ENCODE measurements at places on chromosomes 7 and 10. TPM values are rescaled to one million over a fixed set of nuclear protein-coding genes. Genes with fewer than 3 reads are reported as not detected.
A peak's percentile ranks its signal among the peaks of the same experiment; 100 is the strongest.

The KLF14 gene
- total RNA-seq = 0.05 TPM

The MALRD1 gene
- 2.5 TPM for total RNA-seq

The ARHGAP12 gene
- total RNA-seq = 20.7 TPM

The TACC2 gene
- total RNA-seq = 4.6 TPM

The ENKUR gene
- total RNA-seq = 0.05 TPM

The LZTS2 gene
- 9.8 TPM for total RNA-seq

The RELN gene
- total RNA-seq = 0.28 TPM

The CYP2E1 gene
- total RNA-seq = 3.4 TPM

The CALML3 gene
- total RNA-seq = 144 TPM

DNA sequence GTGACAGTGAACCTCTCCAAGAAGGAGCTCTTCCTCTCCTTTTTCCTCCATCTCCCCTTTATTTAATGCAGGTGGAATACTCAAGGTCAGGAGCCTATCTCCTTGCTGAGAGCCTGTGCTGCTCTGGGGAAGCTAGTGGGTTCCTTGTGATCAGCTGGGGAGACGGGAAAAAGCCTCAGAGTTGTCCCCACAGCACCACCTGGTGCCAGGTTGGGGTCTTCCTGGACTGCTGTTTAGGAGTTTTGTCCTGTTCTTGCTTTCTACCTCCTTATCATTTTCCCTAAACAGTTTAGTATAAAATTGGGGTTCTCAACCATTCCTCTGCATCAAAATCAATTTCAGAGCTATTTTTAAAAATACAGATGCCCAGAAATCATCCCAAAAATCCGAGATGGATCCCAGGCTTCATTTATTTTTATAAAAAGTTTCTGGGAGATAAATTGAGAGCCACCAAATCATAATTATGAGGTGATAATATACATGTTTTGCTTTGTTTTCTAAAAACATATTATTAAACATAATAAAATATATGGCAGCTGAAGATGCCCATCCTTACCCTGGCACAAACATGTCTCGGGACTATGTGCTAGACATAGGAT is 44.3 kb downstream of the MACC1 start:
- peak; percentile 38 for DNase-seq

- DNase-seq = no peak
These were observed 6.2 kb downstream of the RHBDD2 start for GRCh38 chr7:75885036-75885435.

DNA sequence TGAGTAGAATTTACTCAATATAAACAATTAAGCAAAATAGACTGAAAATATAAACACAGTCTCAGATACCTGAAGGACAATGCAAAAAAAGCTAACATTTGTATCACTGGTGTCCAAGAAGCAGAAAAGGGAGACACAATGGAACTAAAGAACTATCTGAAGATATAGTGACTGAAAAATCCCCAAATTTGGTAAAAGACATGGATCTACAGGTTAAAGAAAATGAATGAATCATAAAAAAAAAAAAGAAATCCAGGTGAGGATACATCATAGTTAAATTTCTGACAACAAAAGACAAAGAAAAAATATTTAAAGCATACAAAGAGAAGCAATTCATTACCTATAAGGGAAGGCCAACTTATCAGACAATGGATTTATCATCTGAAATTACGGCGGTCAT is 114.7 kb upstream of the PPP1R3A start:
- no peak for DNase-seq

- DNase-seq = no peak
These were observed 14.2 kb upstream of the HPS1 start for GRCh38 chr10:98460837-98461499.

DNA sequence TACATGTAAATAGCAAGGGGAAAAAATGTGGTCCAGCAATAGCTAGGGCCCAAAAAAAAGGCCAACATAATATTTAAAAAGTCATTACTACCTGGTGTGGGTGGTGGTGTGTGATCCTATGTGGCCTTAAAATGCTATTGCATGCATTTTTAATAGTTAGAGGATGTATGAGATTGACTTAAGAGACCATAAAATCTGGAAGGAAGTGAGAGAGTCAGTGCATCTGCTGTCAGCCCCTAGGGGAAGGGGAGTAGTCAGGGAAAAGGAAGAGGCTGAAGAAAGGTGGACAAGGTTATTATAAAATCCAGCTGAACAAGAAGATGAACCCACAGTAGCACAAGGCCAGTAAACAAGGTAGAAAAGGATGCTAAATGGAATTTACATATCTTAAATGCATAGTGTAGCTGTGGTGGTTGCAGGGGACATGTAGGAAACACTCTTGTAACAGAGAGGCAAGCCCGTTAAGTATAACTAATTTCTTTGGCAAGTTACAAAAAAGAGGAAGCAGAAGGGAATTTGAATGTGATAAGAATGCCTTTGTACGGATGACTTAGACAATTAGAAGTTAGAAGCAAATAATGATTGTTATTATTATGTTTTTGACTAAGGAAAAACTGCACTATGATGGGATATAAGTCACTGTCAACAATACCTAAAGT is 11.9 kb upstream of the NDUFA5 start:
- no peak for DNase-seq

DNA sequence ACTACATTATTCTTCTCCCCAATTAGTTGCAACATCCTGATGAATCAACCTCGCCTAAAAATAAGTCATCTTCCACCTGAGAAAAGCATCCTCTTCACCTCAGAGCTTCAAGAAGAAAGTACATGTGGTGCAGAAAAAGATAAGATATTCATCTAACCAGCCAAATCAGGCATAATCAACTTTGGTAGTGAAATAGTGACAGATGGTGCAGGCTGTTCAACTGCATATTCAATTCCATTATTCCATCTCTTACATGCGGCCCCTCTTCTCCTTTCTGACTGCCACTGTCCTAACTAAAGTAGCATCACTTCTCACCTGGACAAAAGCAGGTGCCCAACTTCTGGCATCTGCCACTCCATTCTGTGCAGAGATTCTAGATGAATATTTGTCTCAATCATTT is 148.4 kb upstream of the STEAP1 start:
- no peak for DNase-seq

DNA sequence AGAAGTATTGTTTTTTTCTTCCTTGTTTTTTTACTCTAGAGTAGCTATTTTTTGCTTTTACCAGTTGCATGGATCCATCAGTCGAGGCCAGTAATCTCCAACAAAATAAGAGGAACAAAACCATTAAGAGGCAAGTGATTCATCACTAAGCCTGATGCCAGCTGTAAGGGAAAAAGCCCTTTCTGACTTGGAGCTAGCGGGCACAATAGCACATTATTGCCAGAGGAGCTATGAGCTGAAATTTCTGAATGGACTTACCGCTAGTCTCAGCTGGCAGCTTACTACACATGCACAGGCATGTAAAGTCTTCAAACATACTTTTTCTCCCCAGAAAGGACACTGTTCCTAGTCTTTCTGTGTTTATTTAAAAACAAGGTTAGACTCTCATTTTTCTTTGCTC is 41.6 kb upstream of the PTPRZ1 start:
- no peak for DNase-seq

DNA sequence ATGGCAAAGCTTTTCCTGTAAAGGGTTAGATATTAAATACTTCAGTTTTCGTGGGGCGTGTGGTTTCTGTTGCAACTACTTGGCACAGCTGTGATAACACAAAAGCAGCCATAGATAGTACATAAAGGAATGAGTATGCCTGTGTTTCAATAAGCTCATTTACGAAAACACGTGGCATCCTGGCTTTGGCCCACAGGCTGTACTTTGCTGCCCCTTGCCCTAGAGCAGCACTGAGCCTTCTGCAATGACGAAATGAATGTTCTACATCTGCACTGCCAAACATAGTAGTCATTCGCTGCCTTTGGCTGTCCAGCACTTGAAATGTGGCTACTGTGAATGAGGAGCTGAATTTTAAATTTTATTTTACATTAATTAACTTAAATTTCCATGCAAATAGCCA is 376.2 kb upstream of the TPK1 start:
- no peak for DNase-seq

DNA sequence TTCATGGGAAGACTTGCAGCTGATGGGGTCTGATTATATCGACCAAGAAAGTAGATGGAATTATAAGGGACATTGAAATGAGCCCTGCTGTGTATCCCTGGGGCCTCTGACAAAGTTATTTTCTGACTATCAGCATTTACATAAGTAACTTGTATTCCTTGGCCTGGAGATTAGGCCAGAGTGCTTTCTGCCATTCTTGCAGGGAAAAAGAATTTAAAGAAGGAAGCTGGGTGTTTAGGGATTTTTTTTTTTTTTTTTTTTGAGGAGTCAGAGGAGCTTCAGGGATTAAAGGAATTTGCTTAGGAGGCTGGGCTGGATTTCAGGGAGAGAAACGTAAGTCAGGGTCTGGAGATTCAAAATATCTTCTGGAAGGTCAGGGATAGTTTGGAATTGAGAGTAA is 4.6 kb downstream of the SPAM1 start:
- DNase-seq = no peak

DNA sequence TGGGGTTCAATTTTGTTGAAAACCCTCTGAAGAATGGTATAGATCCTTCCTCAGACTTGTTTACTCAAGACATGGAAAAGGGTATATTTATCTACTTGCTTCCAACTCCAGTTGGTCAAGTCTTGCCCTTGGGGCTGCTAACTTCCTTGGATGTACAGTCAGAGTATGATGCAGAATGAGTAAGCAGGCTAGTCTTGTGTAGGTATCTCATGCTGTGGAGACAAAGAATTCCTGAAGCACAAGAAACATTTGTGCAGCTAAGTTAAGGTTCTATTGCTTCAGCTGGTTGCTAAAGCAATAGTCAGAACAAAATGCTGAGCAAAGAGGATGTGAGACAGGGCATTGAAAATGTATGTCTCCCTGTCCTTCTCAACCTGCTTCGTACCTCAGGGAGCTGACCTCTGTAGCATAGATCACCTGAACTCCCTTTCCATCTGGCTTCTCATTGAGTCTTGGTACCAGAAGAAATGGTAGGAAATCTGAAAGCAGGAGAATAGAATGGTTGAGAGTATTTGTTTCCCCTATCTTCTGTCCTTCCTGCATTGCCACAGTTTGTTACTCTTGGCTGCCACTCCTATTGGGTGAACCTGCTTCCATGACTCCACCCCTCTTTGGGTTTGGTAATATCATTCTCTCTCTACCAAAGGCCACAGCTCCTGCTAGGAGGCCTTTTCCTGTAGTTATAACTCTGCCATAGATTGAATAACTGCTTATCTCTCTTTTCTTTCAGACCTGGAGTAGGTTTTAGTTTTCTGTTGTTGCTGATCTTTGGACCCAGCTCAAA is 346.0 kb downstream of the PHF14 start:
- DNase-seq = no peak

DNA sequence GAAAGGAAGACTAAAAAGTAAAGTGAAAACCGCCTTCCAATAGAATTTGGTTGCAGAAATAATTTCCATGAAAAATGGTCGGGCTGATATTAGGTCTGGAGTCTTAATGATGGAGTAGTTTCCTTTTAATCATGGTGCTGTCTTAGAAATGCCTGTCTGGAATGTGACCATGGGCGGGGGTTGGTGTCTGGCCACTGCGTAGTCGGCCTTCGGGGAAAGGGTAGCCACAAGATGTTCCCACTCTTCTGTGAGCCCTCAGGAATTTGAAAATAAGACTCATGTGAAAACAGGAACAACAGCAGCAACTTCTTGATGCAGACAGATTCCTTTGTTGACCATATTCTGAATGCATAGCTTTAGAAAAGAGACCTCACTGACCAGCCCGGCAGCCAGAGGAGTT is 176.8 kb downstream of the KIAA1217 start:
- no peak for DNase-seq

DNA sequence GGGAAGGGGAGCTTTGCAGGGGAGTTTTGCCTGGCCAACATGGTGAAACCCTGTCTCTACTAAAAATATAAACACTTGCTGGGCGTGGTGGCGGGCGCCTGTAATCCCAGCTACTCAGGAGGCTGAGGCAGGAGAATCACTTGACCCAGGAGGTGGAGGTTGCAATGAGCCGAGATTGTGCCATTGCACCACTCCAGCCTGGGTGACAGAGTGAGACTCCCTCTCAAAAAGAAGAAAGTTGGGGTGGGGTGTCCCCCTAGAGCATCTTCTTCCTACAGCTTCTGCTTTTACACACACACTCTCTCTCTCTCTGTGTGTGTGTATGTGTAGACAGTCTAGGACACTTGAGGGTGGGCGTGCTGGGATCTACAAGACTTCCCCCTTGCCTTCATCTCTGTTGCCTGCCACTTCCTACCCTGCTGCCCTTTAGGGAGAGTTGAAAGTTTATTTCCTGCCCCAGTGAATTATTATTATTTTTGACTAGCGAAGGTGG is 21.7 kb downstream of the PLAU start:
- no peak for DNase-seq

DNA sequence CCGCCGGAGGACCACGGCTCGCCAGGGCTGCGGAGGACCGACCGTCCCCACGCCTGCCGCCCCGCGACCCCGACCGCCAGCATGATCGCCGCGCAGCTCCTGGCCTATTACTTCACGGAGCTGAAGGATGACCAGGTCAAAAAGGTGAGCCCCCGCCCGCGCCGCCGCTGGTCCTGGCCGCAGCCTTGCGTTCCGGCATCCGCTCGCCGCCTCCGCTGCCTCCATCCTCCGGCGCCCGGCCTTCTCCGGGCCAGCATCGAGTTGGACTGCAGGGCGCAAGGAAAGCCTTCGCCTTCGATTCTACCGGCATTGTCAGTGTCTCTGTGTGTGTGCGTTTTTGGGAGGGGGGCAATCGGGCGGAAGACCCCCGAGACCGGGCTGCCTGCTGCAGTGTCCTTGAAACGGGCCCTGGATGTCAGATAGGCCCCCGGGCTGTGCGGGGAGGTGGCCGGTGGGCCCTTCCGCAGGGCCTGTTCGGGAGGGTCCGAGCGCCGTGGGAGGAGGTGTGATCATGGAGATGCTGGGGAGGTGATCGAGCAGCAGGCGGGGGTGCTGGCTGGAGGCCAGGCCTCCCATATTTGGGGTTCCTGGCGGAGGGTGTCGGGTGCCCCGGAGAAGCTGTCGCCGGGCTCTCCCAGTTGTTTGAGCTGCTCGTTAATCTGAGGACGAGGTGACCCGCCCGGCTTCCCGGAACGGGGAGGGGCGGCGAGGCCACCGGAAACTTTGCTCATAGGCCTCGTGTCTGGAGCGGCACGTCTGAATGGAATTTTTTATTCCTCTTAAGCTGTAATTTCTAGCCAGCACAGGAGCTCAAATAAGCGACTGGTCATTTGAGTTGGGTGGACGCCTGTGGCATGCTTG is 40.8 kb downstream of the HK1 start:
- no peak for DNase-seq

GRCh38 chr7:67854221-67855178 is 857.9 kb downstream of the TYW1 start:
- no peak for DNase-seq

GRCh38 chr7:111363099-111363498 is 199.2 kb downstream of the IMMP2L start:
- DNase-seq = no peak

All from thymus (tissue), 14 donors.